ENCODE measurements at places on chromosomes 12 and 14.
A peak's percentile ranks its signal among the peaks of the same experiment; 100 is the strongest.

DNA sequence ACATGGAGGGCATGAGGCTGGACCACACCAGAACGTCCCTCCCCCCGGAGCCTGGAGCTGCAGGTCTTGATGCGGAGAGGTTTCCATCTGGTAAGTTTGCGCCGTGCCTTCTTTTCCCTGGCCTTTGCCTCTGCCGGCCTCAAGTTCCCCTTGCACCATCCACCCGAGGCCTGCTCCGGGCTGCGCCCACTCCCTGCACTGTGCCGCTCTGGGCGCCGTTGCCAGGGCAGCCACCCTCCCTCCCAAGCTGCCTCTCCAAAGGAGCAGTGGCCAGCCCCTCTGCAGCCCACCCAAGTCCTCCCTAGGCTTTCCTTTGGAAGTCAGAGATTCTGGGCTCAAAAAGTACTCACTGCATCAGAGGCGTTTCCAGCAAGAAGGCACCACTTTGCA, 46.2 kb upstream of the MEG3 start:
- no peak for DNase-seq

DNA sequence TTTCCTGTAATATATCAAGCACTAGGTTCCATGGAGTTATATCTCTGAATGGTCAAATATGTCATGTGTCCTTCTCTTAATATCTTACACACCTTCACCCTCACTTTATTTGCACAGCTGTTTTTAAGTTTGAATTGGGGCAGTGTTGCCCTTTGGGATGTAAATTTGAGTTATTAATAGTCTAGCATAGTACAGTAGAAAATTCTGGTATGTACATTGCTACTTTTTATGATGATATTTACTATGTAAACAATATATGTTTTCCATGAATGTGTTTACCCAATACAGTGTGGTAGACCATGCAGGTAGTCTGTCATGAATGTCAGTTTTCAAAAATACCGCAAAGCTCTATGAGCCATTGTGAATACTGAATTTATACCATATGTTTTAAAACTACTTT, 50.5 kb downstream of the METTL25 start:
- DNase-seq = no peak

DNA sequence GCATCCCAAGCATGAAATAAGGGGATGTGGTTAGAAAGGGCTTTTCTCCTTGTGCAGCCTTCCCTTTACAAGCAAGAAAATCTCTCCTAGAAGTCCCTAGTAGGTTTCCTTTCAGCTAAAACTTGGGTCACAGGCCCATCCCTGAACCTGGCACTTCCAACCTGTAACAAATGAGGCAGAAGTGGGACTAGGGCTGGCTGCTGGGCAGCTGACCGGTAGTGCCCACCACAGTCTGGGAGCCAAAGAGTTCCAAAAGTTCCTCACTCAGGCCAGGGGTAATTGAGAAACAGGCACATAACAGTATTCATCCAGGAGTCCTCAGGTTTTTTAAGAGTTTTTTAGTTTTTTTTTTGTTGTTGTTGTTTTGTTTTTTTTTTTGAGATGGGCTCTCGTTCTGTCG, 23.8 kb downstream of the MANSC1 start:
- no peak for DNase-seq

GRCh38 chr14:59582161-59582560, 5.5 kb upstream of the CCDC175 start:
- DNase-seq = no peak

- DNase-seq = no peak
These were observed 520 bp downstream of the KSR2 start for GRCh38 chr12:117968151-117968789.

DNA sequence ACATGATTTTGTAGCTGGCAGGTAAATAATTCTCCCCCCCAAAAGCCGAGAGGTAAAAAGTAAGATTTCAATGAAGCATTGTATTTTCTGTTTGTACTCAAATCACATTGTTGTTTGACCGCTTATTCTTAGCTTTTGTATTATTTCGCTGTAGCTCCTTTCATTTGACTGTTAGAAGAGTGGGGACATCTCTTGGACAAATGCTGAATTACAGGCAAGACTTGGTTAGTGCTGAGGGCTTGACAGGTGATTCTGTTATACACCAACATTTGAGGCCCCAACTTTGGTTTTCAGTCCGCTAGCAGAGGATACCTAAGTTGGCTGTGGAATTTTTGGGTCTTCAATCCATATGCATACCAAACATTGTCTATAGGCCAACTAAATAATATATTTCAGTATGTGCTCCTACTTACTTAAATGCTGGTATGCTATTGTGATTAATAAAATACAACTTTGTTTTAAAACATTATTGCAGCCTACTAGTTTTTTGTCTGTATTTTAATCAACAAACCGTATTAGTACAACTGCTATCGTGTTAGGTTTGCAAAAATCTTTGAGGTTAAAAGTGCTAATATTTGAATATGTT, 102.2 kb downstream of the ERC1 start:
- DNase-seq = peak; percentile 10

DNA sequence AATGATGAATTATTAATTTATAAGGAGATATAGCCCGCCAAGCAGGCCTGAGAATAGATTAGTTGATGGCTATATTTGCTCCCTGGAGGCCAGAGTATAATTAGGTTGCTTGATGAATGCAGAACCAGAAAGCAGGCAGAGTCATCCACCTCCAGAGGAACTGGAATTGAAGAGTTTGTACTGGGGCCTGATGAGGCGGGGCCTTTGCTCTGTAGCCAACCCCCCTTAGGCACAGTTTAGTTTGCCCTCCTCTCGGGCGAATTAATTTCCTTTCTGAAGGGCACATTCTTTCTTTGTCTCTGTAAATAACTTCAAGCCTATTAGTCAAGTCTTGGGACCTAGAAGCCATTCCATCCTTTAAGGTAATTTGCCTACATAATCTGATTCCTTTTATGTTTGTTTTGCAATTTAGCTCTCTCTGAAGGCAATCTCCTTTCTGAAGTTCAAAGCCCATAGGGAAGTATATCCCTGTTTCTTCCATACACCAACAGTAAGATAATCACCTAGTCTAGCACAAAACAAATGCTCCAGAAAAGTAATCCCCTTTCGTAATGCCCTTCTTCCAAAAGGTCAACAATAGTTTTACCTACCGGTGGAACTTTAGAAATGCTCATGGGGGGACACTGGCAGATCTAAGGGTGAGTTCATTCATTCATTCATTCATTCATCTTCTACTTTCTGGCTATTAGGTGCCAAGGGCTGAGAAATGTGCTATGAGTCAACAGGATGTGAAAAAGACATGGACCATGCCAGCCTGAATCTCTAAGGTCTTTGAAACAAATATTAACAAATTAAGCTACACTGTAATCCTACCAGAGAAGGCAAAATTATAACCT, 84.8 kb upstream of the NUDT4 start:
- DNase-seq = no peak

DNA sequence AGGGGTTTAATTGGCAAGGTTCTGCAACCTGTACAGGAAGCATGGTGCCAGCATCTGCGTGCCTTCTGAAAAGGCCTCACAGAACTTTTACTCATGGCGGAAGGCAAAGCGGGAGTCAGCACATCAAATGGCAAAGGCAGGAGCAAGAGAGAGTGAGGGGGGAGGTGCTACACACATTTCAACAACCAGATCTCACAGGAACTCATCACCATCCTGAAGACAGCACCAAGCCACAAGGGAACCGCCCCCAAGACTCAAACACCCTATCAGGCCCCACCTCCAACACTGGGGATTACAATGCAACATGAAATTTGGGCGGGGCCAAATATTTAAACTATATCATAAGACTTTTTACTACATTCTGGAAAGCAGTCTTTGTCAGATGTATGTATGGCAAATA, 38.0 kb upstream of the FKBP4 start:
- DNase-seq = no peak

GRCh38 chr14:49194067-49194466, 392.1 kb downstream of the RPS29 start:
- no peak for DNase-seq

GRCh38 chr12:78931466-78931990, 67.0 kb downstream of the SYT1 start:
- DNase-seq = no peak

DNA sequence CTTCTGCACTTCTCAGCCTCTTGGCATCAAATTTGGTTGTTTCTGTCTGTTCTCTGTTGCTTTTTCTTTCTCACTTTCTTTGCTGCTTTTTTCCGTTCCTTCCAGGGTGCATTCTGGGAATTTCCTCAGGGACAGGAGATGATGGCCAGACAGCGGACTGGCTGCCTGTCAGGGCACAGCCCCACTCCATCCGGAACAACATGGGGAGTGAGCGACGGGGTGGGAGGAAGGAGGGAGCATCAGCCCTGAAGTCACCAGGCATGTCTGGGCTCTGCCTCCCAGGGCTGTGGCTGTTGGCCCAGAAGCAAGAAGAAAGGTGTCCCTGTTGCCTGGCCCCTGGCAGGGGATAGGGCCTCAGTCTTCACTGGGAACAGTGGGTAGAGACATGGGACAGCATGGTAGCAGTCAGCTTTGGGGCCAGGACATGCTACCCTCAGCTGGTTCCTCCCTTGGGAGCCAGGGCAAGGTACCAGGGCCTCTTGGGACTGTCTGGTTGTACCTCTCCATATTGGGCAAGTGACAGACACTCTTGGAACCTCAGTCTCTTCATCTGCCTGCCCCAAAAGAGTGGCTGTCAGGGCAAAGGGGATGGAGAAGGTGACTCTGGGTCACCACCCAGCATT, 8.6 kb downstream of the PGF start:
- DNase-seq = no peak

- no peak for DNase-seq
These were observed 48.9 kb upstream of the EML1 start for GRCh38 chr14:99744199-99744872.

DNA sequence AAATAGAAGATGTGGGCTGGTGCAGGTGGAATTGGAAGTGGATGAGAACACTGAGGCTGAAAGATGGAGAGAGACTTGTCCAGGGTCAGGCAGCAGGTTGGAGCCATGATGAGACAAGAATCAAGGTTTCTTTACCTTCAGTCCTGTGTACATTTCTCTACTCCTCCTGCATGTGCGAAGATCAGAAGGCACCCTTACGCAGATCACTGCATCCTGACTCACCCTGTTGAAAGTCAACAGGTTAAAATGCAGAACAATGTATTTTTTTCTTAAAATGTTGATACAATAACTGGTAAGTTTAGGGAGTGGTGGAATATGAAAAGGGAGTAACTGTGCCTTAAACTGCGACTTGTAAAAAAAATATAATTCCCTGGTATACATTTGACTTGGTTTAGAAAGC, 47.8 kb downstream of the TESPA1 start:
- no peak for DNase-seq

DNA sequence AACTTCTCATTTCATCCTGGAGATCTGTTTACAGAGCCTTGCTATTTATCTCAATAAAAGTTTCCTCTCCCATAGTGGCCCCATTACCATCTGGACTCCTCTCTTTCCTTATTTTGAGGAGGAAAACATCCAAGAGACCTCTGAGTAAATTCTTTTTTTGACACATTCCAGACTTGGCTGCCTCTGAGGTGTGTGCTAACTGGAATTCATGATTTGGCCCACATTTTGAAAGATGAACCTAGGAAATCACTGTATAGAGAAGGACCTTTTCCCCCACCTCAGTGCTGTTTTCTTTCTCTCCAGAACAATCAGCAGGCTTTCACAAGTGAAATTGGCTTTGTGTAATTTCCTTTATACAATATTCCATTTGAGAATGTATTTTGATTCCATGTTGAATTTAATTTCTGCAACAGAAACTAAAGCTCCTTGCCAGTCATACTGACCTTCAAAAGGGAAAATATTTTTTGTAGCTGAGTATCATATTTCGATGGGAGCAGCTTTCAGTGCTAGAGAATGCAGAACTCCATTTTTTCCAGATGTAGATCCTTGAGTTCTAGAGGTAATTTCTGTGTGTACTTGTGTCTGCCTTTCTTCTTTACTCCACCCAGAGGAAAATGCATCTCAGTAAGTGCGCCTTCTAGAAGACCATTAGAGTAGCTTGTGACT, 244.9 kb upstream of the RGS6 start:
- no peak for DNase-seq

GRCh38 chr12:100656141-100656540, 82.7 kb downstream of the GAS2L3 start:
- DNase-seq = no peak

DNA sequence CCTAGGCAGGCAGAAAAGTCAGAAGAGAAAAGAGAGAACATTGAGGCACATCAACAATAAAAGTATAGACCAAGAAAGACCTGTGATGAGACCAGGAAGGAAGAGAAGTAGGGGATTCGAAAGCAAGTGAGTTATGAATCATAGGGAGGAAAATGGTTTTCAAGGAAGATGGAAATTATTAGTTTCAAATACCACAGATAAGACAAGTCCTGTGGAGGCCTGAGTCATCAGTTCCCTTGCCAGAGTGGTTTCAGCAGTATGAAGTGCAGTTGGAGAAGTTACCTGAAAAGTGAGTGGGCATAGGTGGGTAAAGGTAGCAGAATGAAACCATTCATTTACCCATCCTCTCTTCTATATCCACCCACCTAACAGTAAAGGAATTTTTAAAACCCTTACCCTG, 25.2 kb upstream of the TSPAN8 start:
- DNase-seq = no peak

DNA sequence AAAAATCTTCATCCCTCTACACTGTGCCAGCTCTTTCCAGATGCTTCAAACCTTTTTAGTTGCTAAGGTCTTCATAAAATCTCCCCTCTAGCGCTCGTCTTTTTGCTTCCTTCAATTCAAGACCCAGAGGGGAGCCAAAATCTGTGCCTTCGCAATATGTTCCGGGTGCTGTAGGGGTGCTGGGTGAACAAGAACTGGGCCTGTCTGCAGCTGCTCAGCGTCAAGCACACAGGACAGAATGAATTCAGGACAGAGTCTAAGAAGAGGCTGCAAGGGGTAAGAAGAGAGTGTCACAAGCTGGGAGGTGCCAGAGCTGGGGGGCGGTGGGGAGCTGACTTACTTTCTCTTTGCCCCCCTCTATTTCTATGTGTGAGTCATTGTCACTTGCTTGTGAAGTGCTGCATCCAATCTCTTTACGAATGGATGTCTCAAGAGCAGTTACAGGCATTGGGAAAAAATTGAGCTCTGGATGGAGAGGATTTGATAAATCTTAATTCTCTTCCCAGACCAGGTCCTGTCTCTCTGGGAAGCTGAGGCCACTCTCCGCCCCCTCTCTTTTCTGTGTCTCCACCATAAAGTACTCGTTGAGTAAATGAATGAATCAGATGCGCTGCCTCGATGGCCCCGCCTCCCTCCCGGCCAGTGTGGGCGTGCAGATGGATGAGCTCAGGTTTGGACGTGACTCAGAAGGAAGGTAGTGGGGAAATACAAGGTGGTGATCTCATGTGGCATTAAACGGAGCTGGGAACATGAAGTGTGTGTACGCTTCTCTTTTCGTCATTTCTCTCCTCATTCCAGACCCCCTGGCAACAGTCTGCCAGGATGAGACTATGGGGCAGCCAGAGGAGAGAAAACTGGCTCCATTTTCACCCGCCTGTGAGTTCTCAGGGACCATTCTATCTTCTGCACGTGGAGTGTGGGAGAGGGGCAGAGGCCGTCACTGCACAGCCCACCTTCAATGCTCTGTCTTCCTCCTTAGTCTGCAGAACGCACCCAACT, 91.3 kb downstream of the TSPAN9 start:
- peak; percentile 54 for DNase-seq

DNA sequence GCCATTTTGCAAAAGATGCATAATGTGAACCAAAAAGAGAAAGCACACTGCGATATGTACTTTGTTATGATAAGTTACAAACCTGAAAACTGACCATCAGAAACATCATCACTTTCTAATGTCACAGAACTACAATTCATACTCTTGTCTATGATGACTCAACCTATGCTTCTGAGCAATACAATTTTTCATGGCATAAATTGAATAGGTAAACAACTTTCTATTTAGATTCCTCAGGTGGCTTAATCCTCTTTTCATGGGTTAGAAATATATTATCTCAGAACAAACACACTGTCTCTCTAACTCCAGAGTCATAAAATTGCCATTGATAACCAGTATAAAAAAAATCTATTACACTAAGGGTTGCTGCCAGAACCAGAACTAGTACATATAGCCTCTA, 1715.0 kb upstream of the FLRT2 start:
- DNase-seq = no peak
